ENCODE measurements at places on chromosomes 6 and 20.

DNA sequence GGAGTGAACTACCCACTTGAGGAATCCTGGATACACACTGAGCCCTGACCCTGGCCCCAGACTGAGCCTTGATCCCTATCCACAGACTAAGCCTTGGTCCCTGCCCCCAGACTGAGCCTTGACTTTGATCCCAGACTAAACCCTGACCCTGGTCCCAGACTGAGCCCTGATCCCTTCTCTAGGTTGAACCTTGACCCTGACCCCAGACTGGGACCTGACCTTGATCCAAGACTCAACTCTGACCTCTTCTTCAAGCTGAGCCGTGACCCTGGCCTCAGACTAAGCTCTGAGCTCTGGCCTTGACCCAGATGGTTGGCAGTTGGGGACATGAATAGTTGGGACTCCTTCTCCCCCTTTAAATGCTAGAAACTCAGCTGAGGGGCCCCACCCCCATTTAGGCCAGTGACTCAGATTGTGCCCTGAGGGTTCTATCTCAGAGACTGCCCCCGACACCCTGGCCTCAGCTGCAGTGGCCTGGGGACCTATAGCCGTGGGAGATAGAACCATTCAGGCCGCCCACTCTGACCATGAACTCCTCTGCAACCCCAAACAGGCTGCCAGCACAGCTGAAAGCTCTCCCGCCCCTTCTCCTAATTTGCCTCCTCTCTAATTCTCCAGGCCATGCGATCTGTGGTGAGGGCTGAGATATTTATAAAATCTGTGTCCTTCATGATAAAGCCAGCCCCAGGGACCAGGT, 84.7 kb downstream of the DLGAP4 start:
- no peak for DNase-seq

- DNase-seq = no peak
These were observed 4.5 kb downstream of the ACSS1 start for GRCh38 chr20:25053255-25054031.

GRCh38 chr6:3948866-3949265, 99.7 kb downstream of the FAM50B start:
- no peak for DNase-seq

DNA sequence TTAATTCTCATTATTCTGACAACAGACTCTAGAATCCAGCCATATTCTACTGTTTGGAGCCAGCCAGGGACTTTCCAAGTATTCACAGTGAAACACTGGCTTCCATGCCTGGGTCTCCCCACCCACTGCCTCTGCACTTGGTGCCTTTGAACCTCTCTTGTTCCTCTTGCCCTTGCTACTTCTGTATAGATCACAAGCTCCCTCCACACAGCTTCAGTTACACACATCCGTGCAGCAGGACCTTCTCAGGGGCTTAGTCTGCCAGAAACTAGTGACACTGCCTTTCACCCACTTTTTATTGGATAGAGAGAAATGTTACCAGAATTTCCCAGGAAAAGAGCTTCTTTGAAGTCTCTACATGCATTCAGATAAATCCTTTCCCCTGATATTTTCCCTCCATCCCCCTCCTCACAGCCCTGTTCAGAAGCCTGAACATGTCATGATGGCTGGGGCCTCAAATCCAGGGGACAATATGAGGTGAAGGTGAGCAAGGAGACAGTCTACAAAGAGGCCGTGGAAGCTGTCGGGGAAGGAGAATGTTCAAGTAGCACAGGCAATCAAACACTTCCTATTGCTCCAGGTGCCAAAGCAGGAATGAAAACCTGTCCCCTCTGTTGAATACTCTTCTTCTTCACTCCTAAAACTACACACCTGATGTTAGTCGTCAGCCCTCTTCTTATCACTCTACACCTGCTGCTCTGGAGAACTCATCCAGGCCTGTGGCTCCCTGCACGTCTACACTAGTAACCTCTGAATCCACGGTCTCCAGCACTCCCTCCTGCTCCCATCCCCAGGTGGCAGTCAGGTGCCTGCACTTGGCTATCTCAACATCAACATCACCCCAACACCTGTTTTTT, 20.2 kb upstream of the HLA-DOA start:
- DNase-seq = no peak

- no peak for DNase-seq
These were observed 50.8 kb upstream of the TGM3 start for GRCh38 chr20:2244993-2245392.

- DNase-seq = no peak
These were observed 120.4 kb upstream of the ZNF184 start for GRCh38 chr6:27593200-27593818.

DNA sequence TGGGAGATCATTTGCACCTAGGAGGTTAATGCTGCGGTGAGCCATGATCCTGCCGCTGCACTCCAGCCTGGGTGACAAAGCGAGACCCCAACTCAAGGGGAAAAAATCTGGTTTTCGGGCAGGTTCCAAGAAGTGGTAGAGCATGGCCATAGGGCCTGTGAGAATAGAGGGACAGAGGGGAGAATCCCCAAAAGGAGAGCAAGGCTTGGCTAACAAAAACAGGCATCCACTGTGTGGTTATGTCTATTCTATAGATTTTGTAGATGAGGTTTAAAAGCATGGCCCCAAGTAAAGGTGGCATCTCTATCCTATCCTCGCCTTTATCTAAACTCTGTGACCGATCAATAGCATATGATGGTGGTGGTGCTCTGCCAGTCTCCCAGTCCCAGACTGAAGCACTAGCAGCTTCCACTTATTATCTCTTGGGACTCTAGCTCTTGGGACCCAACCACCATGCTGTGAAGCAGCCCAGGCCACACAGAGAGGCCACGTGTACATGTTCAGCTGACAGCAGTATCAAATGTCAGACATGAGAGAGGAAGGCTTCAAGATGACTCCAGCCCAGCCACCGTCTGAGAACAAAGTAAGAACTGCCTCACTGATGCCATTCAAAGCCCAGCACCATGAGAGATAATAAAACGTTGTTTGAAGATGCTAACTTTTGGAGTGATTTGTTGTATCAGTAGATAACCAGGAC, 27.7 kb downstream of the EIF2S2 start:
- no peak for DNase-seq

DNA sequence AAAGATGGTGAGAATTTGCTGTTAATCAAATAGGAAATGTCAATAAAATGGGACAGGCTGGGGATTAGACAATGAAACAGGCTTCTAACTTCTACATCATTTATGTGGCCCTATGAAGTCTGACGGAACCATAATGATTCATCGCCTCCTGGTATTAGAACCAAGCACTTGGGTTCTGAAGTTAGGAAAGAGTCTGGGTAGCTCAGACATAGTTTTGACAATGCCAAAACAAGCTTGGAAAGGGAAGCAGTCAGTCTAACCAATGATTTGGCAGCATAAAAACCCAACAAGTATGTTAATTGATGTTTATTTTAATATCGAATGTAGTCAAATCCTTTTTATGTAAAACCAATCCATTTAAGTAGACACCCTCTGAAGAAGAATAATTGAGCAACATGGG, 160.8 kb upstream of the RSPO3 start:
- DNase-seq = no peak

DNA sequence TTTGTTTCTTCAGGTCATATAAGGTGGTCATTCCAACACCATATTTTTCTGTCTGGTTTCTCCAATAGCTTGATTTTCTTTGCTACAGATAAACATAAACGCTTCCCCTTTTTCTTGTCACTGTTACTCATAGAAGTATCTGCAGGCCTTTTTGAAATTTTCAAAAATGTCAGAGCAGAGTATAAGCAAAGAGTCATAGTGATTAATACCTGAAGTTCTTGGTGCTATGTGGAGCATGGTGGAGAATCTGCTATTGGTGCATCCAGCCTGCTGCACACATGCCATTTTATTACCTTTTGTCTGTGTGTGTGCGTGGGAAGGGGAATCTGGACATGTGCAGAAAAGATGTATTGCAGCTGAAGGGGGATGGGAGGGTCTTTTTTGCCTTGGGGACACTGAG, 19.7 kb downstream of the STX11 start:
- no peak for DNase-seq

- no peak for DNase-seq
These were observed 166.9 kb upstream of the SALL4 start for GRCh38 chr20:51969191-51969590.

- no peak for DNase-seq
These were observed 306.8 kb downstream of the FOXC1 start for GRCh38 chr6:1916334-1917070.

DNA sequence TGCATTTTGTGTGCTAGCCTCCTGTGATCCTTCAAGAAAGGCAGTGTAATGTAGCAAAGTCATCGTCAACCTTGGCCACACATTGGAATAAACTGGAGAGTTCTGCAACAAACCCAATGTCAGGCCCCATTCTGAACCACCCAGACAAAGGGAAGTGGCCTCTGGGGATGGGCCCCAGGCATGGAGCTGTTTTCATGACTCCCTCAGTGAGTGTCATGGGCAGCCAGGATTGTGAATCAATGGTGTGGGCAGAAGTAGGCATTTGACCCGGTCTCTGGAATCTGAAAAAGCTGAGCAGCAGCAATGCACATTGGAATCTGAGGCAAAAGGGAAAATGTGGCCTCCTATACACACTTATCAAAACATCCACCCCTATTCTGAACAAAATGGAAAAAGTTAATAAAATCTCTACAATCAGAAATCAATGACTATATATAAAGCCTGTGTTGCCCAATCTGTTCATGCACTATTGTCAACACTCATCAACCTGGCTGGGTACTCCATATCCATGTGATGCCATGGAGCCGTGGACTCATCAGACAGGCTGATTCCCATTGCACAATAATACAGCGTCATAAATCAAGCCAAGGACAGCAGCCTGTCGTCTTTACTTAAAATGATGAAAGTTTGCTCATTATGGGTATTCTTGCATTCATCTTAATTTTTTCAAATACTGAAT, 134.9 kb upstream of the STMND1 start:
- DNase-seq = no peak

DNA sequence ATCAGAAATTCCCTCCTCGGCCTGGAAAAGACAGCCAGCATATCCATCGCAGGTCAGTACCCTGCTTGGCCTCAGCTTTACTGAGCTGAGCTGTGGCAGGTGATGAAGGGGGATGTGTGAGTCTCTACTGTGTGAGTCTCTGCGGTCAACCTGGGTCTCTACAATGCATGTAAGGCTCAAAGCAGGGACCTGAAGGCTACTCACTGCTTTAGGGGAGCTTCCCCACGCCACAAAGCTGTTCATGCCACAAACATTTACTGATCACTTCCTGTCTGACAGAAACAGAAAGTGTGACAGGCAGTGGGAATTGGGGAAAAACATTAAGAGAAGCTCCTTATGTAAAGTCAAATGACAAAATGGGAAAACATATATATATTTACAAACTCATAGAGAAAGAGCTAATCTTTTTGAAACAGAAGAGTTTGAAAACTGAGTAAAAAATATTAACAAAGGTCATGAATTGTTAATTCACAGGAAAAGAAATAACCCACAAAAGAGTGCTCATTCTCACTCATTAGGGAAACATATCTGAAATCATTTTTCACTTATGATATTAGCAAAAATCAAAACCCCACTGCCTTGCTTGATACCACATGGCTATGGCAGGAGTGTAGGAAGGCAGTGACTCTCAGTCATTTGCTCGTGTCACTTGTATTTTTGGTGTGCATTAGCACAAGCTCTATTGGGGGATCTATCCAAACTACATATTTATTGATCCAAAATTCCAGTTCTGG, 5.8 kb downstream of the BTN3A3 start:
- no peak for DNase-seq

- DNase-seq = no peak
These were observed 18.9 kb downstream of the ORC3 start for GRCh38 chr6:87608802-87609201.

DNA sequence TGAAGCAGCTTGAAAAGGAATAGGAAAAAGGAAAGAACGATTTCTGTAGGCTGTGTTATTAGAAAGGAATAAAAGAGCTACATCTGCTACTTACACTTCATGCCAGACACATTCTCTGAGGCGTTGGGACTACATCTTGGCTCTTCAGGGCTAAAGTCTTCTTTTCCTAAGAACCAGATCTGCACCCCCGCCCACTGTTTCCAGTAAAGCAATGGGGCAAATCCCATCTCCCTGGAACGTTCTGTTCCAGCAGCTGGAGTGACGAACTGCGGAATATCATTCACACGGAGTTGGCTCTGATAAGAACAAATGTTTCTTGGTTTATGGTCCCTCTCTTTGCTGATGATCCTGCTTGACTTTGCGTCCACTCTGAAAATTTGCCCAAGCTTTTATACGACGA, 26.9 kb downstream of the FAM50B start:
- DNase-seq = no peak

GRCh38 chr6:112522587-112522986, 175.5 kb downstream of the RFPL4B start:
- DNase-seq = no peak

GRCh38 chr6:139473231-139473701, 98.8 kb upstream of the CITED2 start:
- DNase-seq = no peak

DNA sequence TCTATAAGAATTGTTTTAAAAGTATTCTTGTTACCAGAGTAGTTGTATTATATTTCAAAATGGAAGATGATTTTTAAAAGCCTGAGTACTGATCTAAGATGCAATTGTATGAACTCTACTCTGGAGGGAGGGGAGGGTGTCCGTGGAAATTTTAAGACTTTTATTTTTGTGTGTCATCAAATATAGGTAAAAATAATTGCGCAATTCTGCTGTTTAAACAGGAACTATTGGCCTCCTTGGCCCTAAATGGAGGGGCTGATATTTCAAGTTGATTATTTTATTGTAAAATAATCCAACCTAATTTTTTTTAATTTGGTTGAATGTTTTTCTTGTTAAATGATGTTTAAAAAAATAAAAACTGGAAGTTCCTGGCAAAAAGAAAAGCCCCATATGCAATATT, 38.1 kb upstream of the RPP40 start:
- no peak for DNase-seq

DNA sequence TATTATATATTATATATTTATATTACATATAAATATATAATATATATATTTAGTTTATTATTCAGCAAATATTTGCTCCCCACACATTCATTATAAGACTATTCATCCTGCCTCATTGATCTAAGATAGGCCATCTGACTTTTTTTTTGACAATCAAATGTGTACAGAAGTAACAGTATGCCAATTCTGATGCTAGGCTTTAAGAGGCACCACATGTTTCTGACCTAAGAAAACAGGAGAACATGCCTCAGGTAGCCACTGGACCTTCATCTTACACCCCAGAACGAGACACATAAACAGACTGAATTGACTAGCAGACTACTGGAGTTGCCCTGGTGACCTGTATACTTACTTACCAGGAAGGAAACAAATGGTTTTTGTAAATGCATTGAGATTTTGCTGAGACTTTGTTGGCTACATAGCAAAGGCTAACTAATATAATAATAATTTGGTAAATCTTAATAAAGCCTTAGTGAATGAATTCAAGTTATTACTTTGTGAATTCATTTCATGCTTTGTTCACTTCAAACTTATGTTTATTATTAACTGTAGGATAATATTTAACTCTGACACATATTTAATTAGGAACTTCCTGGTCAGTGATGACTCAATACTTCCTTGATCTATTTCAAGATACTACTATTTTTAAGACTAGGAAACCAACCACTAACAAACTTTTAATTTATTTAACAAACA, 13.4 kb upstream of the MYO6 start:
- DNase-seq = no peak
